ENCODE measurements at places on chromosomes 6 and 20.

GRCh38 chr6:32294566-32294965 is 70.7 kb upstream of the NOTCH4 start:
- no peak for DNase-seq

DNA sequence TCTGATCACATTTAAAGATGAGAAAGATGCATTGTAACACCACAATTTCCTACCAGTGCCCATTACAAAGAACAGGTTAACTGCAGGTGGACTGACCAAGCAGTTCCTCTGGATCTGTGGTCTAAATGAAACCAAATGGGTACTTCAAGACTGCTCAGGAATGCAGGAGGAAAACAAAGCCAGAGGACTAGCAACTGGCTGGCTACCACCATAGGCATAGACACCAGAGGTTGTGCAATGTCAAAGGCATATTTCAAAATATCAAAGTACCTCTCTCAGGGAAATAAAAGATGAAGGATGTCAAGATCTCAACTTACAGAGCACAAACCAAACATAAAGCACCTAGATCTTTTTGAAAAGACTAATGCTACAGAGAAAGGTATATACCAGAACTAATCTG is 65.5 kb downstream of the GMDS start:
- DNase-seq: peak; percentile 52

DNA sequence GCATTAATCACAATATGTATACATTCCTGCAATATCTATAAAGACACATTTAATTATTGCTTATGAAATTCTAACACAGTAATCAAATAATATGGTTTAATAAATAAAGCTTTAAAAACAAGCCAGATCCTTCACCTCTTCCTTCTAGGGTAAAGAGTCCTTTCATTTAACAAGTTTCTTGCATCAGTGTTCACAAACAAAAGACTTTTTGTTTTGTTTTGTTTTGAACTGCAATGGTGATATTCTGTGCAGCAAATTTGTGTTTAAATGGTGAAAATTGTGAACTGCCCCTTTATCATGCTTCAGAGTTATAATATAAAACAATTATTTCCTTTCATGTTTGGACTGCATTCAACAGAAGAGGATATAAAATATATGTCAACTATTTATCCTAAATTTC is 177.3 kb downstream of the EPHA7 start:
- no peak for DNase-seq

- no peak for DNase-seq
Measured at GRCh38 chr6:7138921-7139358, 31.2 kb downstream of the RREB1 start.

DNA sequence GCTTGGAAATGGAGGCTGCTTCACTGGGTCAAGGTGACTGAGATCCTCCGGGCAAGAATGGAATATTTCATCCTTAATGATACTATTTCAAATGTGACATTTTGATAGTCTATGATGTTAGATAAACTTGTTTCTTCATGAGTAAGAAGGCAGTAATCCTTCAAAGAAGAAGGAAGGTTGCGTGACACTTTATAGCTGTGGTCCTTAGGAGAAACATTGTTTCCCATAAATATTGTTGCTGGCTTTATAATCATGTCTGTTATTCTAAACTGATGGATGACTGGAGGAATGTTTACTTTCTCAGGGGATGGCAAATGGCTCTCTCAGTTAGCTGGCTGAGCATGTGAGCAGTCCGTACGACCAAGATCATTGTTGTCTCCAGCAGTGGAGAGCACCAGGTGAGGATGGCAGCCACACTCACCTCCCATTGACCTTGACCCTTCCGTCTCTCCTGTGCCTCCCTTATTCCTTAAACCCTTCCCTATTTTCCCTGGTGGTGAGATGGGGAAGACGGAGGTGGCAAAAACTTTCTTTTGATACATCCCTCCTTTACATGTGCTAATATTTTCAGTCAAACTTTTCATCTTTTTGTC is 171.2 kb upstream of the OLIG3 start:
- DNase-seq: no peak

- DNase-seq: no peak
Measured at GRCh38 chr6:3159805-3160781, 2.7 kb upstream of the TUBB2A start.

- DNase-seq: no peak
Measured at GRCh38 chr6:121771937-121772720, 336.7 kb downstream of the GJA1 start.

DNA sequence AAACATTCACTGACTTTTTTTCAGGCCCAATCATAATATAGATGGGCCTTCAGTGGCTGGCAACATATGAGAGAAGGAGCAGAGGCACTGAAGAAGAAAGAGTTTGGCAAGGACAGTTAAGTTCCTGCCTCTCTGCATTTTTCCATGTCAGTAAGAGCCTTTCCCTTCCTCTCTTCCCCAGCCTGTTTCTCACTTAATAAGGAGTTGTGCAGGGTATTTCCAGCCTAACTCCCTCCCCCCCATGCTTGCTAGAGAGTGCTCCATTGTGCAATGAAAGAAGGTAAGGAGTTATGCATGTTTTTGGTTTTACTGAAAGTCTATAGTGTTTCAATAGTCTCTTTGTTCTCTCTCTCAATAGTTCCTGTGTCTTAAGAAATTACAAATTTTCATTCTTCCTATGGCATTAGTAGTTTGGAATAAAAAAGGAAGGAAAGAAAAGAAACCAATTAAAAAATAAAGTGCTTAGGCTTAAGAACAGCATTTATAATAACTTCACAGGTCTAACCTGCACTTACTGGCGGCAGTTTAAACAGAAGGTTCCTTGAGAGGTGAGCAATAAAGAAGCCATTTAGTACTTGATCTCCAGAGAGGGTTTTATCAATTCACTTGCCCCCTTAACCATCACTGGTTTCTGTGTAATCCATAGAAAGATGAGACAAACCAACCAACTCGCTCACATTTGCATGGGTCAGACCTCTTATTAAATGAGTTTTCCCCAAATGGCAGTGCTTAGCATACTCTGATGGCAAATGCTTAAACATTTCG is 251.1 kb downstream of the PTPRT start:
- DNase-seq: no peak

- peak; percentile 3 for DNase-seq
Measured at GRCh38 chr20:32139947-32140346, 30.4 kb downstream of the TM9SF4 start.

- no peak for DNase-seq
Measured at GRCh38 chr6:23183846-23184245, 614.5 kb downstream of the HDGFL1 start.

DNA sequence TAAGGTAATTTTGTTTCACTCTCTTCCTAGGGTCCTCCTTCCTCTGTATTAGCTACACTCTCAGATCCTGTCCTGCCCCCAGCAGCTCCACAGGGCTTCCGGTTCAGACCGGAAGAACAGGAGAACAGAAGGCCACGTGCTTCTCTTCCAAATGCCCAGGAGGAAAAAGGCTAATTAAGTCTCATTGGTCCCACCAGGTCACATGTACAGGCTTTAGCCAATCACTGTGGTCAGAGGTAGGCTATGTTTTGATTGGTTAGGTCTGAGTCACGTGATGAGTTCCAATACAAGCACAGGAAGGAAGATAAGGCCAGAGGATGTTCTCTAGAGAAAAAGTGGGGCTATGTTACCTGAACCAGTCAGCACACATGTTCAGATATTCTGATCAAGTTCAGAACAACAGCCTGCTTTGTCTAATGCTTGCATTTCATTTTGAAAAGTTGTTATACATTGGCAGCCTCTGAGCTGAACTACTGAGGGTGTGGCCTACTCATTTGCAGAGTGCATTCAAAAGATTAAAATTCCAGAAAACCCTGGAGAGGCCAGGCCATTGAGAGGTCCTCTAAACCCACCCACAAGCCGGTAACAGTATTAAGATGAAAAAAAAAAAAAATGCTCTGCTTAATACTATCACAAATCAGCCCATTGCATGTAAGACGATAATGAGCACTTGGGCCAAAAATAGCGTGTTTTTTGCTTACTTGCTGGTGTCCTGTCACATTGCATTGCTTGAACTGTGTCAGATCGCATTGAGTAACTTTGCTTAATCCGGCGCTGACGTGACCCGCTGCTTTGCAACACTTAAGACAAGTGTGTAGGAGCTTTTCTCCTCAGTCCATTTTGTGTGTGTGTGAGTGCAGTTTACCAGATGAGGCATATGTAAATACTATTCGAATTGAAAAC is 170.3 kb downstream of the TSHZ2 start:
- DNase-seq: no peak

- DNase-seq: no peak
Measured at GRCh38 chr20:50595988-50596693, 86.0 kb downstream of the PTPN1 start.

DNA sequence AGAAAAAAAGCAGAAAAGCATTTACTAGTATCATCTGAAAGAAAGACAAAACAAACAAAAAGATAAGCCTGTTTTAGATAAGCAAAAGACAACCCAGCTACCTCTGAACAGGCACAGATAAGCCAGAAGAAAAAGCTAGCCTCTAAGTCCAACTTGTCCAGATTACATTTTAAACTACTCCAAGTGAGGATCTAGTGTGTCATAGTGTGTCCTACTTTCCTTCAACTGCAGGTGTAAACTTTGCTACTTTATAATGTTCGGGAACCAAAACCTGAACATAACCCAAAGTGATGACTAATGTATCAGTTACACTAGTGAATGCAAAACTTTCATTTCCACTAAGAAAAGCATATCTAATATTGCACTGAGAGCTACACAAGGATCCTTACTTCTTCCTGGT is 19.5 kb downstream of the ADNP start:
- DNase-seq: no peak

DNA sequence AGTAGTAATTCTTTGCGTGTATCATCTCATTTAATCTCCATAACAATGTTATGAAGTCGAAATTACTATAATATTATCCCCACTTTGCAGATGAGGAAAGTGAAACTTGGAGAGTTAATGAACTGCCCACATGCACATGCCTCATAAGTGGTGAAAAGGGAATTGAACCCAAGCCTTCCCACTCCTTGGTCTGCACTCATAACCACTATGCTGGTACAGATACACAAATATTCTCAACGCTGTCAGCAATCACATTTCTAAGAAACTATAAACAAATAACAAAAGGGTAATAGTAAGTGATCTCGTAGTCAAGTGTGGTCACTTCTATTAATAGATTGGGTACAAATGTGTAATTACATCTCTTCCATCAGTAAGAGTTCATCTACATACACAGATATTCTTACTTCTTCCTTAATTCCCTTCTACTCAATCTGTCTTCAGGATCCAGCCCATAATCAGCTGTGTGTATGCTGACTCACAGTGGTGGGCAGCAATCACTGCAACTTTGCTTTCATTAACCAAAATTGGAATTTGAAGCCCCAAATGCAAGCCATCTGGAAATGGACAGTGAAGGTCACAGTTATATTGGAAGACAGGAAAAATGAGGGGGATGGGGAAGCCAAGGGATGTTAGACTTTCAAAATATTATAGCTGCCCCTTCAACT is 6.6 kb downstream of the PRSS35 start:
- peak; percentile 51 for DNase-seq

GRCh38 chr20:37946946-37947345 is 44.0 kb downstream of the VSTM2L start:
- DNase-seq: no peak

DNA sequence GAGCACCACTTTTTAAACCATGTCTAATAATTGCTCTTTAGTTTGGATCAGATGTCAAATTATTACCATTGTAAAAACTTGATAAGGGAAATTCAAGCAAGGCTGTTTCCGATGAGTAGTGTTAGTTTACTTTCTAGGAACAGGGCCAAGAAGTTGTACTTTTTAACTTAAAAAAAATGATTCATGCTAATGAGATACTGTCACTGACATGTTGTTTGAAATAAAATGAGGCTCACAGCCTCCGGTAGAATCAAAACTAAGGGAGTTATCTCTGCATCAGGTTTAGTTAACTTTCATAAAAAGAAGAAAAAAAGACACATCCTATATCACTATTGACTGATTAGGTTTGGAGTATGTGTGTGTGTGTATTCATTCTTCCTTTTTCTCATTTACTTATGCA is 55.2 kb upstream of the SUPT3H start:
- DNase-seq: no peak

- DNase-seq: peak; percentile 76
Measured at GRCh38 chr6:2971420-2972218, at the start of gene SERPINB6. TSS of gene SERPINB6 (minus strand) at chr6:2971567. CDS start at chr6:2959332, 12,235 bp downstream.

DNA sequence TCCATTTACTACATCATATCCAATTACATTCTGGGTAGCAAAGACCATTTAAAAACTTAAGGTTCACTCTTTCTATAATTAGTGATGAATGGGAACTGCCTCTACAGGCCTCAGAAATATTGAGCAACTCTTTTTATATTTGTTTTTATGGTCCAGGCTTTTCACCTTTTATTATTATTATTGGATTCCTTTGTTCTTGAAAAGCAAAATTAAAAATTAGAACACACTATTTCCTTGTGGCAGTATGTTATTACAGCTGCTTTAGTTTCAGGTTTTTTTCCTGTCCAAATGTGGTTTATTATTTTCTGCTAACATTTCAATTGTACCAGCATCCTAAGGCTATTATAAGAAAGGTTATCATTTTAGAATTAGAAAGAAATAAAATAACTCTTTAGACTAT is 150.1 kb downstream of the FARS2 start:
- DNase-seq: no peak

DNA sequence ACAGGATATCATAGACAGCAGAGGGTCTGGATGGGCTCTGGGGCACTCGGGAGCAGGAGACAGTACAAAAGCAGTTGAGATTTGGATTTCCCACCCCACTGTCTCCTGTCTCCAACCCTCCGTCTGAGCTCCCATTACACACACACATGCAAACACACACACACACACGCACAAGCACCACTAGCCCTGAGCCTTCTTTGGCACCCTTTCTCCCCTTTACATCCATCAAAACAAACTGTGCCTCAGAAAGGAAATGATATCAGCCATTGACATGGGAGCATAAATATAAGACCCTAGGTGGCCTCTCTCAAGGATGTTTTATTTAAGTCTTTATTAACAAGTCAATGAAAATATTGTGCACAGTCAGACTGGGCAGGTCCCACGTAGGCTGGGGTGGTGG is 17.5 kb downstream of the TTBK1 start:
- DNase-seq: no peak

DNA sequence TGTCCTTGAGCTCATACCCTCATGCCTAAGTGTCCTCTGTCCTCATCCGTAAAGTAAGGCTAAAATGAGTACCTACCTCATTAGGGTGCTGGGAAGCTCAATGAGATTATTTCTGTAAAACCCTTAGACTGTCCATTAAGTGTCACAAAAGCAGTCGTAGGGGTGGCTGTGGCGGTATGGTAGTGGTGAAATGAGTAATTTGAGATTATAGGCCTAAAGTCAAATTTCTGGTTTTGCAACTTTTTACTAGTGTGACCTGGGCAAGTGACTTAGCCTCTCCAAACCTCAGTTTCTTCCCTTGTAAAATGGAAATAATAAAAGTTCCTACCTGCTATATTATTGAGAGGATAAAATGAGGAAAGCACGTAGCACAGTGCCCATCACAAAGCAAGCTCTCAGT is 148.2 kb upstream of the AKAP12 start:
- DNase-seq: no peak

DNA sequence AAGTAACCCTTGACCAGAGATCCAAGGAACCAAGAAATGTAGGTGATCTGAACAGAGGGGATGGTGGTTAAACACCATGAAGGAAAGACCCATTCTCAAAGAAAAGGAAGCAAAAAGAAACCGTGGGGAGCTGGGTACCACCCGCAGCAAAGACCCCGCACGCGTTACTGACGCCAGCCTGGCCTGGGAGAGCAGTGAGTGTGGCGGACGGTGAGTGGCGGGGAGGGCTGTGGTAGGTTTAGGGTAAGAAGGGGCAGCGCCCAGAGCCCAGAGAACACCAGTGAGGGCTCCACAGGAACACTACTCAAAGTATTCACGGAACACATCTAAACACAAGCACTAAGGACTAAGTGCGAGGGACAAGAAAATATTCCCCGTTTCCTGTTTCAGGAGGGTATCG is 4.2 kb downstream of the GMEB2 start:
- no peak for DNase-seq

GRCh38 chr20:19945732-19946670 is 71.2 kb upstream of the NAA20 start:
- no peak for DNase-seq

Measured in AG20443 (cell line).